Germinal center (tissue), 1 donor: ENCODE measurements at places on chromosomes 16 and 17.

DNA sequence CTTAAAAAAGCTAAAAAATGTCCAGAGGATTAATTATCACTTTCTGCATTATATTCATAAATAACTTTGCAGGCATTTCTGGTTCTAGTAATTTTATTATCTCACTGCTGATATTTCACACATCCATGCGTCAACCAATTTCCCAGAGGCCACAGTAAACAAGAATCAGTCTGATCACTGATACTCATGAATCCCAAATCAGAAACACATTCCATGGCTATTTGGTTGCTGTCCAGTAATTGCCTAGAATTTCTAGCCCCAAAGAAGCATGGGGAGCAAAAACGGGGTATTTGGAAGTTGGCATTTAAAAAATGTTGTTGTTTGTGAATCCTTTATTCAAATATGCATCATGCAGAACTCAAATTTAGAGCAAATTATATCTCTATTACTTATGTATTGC is 244.8 kb downstream of the CDH8 start:
- DNase-seq = no peak

- no peak for DNase-seq
Measured at GRCh38 chr17:45440161-45440778, 7.6 kb upstream of the ARHGAP27 start.

DNA sequence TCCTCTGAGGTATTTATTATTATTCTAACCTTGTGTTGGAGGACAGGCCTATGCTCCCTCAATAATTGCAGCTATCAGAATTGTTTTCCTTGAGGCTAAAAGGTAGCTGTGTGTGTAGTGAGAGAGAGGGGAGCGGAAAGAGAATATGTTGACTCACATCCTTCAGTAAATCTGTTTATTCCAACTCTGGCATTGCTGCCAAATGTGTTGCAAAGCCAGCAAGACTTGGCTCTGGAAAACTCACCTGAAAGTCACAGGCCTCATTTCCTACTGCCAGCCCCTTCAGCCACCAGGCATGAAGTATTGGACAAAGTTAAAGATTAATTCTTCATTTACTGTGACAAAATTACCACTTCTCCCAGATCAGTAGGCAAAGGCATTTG is 9.6 kb downstream of the CA10 start:
- no peak for DNase-seq

DNA sequence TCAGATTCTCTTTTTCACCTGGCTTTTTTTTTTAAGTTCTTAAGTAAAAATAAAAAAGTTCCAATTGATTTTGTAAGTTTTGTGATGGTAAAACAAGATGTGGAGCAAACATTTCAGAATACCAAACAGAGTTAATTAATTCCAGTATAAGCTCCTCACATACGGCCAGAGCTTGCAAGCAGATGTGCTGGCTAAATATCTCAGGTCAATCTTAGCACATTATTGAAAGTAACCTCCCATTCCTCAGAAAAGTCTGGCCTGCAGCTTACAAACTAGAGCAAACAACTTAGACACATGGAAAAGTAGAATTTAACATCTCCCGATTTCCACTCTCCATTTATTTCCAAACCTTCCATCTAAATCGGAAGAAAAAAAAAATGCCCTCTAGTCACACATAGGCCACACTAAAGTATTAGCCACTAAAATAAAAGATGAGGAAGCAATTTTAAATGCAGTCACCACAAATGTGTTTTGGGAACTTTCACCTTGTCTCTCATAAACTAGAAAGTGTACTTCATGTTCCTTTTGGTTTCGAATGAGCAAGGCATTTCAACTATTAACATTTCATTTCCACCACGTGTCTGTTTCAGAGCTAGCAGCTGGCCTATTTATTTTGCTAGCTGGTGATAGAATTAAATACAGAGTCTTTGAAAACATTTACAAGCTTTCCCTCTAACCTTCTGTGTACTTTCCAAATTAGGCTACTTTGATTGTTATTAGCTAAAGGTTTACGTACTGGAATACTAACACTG is 143.3 kb downstream of the STX8 start:
- no peak for DNase-seq

DNA sequence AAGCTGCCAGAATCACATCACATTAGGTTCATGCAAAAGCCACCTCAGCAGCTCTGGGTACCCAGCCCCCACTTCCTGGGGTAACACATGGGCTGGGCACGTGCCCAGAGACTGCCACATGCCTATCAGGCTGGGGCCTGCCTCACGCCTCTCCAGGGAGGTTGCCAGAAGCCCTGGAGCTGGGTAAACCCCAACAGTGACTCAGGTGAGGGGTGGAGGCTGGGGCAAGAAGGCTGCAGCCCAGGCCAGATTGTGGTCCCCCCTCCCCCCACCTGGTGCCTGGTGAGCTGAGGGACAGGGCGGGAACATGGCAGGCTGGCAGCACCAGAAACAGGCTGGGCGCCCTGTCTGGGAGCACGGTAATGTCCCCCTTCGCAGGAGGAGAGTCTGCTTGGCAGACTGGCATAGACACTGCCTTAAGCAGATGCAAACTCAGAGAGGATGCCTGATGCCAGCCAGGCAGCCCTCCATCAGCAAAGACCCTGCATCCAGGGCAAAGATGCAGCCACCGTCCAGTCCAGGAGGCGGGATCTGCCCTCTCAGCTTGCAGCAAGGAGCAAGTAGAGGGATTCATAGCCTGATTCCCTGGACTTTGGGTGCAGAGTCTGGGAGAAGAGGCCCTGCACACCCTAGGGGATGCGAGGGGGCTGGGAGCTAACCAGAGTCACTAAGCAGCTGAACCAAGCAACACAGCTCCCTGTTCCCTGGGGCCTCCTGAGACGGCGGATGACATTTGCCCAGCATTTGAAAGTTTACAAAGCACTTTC is 28.8 kb downstream of the NGFR start:
- DNase-seq = no peak

- DNase-seq = no peak
Measured at GRCh38 chr16:12513076-12513790, 290.5 kb downstream of the CPPED1 start.

GRCh38 chr16:11759163-11759834 is 16.6 kb upstream of the TXNDC11 start:
- DNase-seq = no peak

DNA sequence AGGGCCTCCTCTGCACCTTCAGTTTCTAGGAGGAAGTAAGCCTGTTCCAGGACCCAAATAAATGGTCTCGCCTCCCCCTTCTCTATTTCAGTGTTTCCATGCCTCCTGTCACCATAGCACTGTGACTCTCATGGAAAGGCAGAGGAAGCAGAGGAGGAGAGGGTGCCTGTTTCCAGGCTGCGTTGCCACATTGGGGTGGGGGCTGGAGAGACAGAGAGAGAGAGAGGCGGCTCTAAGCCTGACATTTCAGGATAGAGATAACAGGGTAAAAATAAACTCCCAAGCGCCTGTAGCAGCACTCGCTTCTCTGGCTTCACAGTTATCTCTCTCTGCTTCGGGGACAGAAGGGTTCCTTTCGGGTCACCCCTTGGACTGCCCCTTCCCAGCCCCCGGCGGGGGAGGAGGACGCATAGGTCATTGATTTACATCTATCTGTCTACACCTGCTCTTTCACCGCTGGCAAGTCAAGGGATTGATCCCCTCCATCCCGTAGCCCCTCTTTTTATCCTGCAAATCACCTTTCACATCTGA is 71.2 kb upstream of the MRTFB start:
- DNase-seq = peak; percentile 40

DNA sequence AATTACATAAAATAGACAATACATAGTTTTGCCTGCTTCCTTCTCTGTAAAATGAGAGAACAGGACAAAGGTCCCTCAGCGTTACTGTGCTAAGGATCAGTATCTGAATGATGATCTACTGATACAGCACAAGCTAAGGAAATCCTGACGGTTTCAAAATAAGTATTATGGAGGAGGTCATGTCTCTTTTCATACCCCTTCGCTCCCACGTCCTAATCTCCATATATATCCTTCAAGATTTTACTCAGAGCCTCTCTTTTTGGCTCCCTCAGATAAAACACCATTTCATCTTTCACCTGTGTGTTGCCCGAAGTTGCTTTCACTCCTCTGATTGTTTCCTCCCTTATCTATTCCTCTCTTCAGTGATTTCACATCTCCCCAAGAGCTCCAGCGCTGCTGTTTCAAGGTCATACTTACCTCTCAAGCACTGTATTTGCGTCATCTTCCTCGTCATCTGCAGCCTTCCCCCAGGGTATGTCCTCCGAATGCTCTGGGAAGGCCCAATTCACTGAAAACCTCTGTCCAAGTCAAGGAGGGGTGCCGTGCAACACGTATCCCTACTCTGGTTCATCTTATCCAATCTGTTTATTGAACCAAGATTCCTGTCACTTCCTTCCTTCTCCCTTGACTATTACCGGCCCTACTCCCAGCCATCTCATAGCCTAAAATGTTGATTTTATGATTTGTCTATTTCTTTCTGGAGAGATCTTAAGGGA is 1.2 kb upstream of the BLTP2 start:
- DNase-seq = no peak

DNA sequence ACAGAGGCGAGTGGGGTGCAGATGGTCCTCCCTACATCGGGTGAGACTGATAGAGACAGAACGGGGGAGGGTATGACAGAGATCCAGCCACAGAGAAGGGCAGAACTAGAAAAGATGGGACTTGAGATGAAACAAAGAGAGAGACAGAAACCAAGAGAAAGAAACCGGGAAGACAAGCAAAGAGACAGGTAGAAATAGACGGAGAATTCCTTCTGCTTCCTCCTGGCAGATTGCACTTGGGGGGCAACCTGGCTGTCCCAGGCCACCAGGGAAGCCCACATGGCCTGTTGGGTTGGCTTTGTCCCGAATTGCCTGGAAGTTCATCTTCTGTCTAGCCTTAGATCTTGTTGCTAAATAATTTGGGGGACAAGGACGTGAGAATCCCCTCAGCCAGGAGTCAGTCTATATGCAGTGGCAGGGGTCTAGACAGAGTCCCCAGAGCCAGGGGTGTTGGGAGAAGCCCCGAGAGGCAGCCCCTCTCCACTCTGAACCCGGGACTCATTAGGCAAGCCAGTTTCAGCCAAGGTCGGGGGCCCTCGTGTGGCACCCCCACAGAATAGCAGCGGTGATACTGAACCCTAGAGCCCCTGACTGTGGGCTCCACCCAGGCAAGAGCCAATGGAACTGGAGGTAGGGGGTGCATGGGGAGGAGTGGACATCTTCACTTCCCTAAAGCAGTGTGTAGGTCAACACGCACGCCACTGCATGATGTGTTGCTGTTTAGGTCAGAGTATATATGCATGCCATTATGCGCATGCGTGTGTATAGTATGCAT is 627 bp upstream of the TSPOAP1 start:
- DNase-seq = peak; percentile 86

DNA sequence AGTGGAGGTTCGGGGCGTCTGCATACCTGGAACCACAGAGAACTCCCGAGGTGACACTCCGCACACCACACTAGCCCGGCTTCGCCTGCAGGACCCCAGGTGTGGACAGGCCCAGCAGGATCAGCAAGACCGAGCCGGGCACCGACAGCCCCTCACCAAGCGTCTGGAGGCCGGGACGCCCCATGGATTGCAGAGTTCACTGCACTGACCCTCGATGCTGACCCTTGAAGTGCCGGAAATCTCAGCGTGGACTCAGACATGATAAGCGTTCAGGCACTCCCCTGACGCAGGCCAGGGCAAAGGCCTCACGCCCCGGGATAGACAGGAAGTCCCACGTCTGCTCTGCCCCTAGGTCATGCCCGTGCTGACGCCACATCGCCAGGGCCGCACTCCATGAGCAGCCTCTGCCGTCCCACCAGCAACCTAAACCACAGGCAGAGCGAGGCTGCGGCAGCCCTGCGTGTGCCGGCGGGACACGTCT is 26.0 kb downstream of the ACSF3 start:
- no peak for DNase-seq

DNA sequence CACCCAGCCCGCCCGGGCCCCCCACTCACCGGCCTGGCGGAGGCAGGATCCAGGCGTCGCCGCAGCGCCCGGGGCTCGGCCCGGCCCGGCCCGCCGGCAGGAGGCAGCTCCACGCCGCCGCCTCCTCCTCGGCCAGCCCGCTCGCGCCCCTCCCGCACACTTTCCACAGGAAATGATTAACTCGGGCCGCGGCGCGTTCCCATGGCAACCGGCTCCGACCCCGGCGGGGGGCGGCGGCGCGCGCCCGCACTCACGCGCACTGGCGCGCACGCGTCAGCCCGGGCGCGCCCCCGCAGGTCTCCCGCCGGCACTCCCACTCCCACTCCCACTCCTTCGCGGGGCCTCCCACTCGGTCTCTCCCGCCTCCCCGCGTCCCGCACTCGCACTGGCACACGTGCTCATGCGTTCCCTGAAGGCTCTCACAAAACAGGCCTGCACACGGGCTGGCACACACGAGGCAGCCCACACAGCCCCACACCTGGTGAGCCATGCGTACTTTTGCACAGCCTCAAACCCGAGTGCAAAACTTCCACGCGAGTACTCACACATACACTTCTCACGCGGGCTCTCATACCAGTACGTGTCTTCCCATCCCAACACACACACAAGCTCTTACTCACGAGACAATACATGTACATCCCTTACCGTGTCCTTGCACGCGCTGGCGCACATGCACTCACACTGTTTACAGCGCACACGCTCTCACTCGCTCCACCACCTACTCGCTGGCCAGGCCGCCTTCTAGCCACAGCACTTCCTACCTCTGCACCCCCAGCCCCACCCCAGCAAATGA is at the start of gene KIFC3:
Gene KIFC3, minus strand, starts transcription at position 151 of the 793 bp plus-strand sequence. CDS start 4,248 bp downstream, outside the sequence.
- DNase-seq = peak; percentile 35

- no peak for DNase-seq
Measured at GRCh38 chr17:80601146-80601545, 56.5 kb downstream of the RPTOR start.

GRCh38 chr17:58174871-58175270 is 8.1 kb downstream of the OR4D2 start:
- no peak for DNase-seq

- DNase-seq = no peak
Measured at GRCh38 chr17:48241131-48241591, 133.6 kb downstream of the SNX11 start.

- DNase-seq = no peak
Measured at GRCh38 chr16:88376835-88377726, 5.7 kb upstream of the ZNF469 start.

- peak; percentile 59 for DNase-seq
Measured at GRCh38 chr16:11742093-11742535, 543 bp downstream of the TXNDC11 start.

DNA sequence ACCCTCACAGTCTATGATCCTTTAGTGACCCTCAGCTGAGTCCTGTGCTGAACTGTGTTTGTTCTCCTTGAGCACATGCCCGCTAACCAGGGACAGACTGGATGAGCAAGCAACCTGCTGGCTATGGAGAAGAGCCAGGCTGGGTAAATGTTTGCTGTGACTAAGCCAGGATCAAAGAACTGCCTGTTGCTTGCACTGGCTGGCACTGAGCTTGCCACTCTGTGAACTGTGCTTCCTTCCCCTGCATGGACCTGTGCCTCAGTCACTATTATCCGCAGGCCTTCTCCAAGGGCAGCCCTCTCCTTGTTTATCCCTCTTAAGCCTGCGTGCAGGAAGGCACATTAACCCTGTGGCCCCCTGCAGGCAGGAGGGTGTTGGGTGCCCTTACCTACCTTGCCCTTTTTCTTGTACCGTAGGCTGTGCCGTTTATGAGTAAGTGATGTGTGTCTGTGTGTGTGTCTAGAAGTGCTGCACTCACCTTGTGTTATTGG is 7.4 kb downstream of the PNPO start:
- DNase-seq = no peak

- DNase-seq = no peak
Measured at GRCh38 chr16:4637501-4638166, 13.0 kb downstream of the MGRN1 start.
